Endodermal cell (in vitro differentiated cells): ENCODE measurements at places on chromosomes 6 and 20. TPM values are rescaled to one million over a fixed set of nuclear protein-coding genes. Genes with fewer than 3 reads are reported as not detected.
A peak's percentile ranks its signal among the peaks of the same experiment; 100 is the strongest.

- no peaks in the 10 kb centered on the region for H3K27me3 ChIP-seq
- peaks cover 78% of the 10 kb centered on the region for H3K36me3 ChIP-seq
- DNase-seq: no peak
- no peaks in the 10 kb centered on the region for H3K4me1 ChIP-seq
- no peak overlapping the region for H3K4me3 ChIP-seq
These were observed 27.9 kb downstream of the GCLC start for GRCh38 chr6:53517021-53517420.

- no peak overlapping the region for H3K4me3 ChIP-seq
- no peaks in the 10 kb centered on the region for H3K36me3 ChIP-seq
- no peak for DNase-seq
- no peak overlapping the region for H3K27ac ChIP-seq
- H3K27me3 ChIP-seq: no peaks in the 10 kb centered on the region
- H3K4me1 ChIP-seq: no peaks in the 10 kb centered on the region
These were observed 148.2 kb upstream of the PMEPA1 start for GRCh38 chr20:57857969-57858368.

HUS1B gene
- 0.70 and 1.1 TPM in 2 replicates for total RNA-seq

DEFB112 gene
- not detected in 3 replicates for total RNA-seq

- H3K36me3 ChIP-seq: no peaks in the 10 kb centered on the region
- no peak overlapping the region for H3K4me3 ChIP-seq
- H3K27ac ChIP-seq: no peak overlapping the region
- H3K27me3 ChIP-seq: no peaks in the 10 kb centered on the region
- H3K4me1 ChIP-seq: no peaks in the 10 kb centered on the region
These were observed 66.3 kb downstream of the NCOA3 start for GRCh38 chr20:47568019-47568418.

DNA sequence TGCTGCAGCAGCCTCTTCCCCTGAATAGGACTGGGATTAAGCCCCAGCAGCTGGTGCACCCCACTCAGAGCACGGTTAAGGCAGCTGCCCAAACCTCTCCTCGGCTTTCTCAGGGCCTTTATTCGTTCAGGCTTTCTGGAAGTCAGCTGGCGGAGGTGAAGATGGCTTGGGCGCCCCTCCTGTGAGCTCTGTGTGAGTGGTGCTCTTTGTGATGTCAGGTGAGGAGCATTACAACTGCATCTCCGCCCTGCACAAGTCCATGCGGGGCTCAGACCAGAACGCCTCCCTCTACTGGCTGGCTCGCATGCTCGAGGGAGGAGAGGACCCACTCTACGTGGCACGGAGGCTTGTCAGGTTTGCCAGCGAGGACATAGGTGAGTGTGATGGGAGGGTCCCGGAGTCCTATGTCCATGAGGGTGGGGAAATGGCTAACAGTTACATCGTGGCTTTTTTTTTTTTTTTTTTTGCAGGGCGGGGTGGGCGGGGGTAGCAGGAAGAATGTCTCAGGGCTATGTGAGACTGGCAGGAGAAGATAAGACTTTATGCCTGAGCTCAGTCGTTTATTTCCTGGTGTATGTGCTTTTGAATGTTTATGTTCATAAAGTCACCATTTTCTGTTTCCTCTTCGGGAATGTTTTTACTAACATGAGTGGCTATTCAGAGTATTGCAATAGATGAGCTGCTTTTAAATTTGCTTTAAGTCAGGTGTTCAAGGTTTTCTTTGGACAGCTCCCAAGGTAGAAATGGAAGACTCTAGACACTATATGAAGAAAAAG, 18.2 kb downstream of the WRNIP1 start:
- no peak overlapping the region for H3K4me3 ChIP-seq
- H3K36me3 ChIP-seq: peaks cover 66% of the 10 kb centered on the region
- no peaks in the 10 kb centered on the region for H3K27me3 ChIP-seq

- H3K27me3 ChIP-seq: no peaks in the 10 kb centered on the region
- no peaks in the 10 kb centered on the region for H3K36me3 ChIP-seq
- H3K27ac ChIP-seq: peak overlapping the region; percentile 85
These were observed 83.3 kb upstream of the SIRPA start for GRCh38 chr20:1811621-1812498.

SLC26A8 gene
- not detected in 3 replicates for total RNA-seq

- DNase-seq: no peak
- no peaks in the 10 kb centered on the region for H3K27me3 ChIP-seq
- H3K36me3 ChIP-seq: no peaks in the 10 kb centered on the region
These were observed 198.6 kb upstream of the THBS2 start for GRCh38 chr6:169452117-169452868.

CCN6 gene
- total RNA-seq: not detected in 2 replicates

- no peaks in the 10 kb centered on the region for H3K27me3 ChIP-seq
- H3K4me3 ChIP-seq: no peak overlapping the region
- no peak for DNase-seq
- no peaks in the 10 kb centered on the region for H3K36me3 ChIP-seq
- H3K4me1 ChIP-seq: no peaks in the 10 kb centered on the region
These were observed 236.7 kb downstream of the FARS2 start for GRCh38 chr6:5497896-5498578.

DNA sequence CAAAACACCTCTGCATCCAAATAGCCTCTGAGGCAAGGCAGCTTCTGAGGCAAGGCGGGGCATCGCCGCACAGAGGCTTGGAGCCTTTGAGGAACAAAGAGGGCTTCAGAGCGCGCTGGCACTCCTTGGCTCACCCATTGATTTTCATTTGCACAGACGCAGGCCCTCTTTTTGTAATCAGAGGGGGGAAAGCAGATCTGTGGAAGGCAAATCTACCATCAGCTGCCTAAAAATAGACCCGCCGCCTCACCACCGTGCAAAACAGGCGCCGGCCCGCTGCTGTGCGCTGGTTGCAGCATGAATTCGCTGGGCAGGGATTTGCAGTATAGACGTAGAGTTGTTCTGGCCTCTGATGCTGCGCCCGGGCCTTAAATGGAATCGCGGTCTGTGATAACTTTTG, 69.9 kb upstream of the STMND1 start:
- no peaks in the 10 kb centered on the region for H3K4me1 ChIP-seq
- no peak for DNase-seq
- no peaks in the 10 kb centered on the region for H3K27me3 ChIP-seq
- no peak overlapping the region for H3K27ac ChIP-seq

DNA sequence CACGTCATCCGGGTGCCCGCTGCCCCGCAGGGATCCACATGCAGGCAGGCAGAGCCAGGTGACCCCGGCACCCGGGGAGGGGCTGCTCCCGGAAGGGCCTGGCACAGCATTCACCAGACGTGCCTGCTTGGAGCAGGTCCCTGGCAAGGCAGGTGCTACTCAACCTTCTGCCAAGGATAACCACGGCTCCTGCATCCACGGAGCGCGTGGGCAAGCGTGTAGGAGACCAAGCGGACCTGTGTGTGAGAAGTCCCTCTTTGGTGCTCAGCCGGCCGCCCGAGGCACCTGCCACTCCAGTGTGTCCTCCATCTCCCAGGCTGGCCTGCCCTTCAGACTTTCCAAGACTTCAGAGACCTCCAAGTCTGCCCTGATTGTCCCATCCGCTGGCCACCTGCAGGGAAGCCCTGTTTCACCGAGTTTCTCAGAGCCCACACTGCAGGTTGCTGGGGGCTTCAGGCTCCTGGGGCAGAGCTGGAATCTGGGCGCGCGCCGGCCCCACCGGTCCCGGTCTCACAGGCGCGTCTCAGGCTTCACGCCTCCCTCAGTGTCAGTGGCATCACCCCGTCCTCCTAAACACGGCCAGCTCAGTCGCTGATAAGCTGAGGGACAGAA, 124.3 kb downstream of the DLL1 start:
- H3K36me3 ChIP-seq: no peaks in the 10 kb centered on the region
- no peak overlapping the region for H3K4me3 ChIP-seq
- DNase-seq: no peak
- no peak overlapping the region for H3K27ac ChIP-seq

RUNX2 gene
- total RNA-seq: 0.18 to 1.2 TPM (median 0.77 TPM) in 3 replicates

DNA sequence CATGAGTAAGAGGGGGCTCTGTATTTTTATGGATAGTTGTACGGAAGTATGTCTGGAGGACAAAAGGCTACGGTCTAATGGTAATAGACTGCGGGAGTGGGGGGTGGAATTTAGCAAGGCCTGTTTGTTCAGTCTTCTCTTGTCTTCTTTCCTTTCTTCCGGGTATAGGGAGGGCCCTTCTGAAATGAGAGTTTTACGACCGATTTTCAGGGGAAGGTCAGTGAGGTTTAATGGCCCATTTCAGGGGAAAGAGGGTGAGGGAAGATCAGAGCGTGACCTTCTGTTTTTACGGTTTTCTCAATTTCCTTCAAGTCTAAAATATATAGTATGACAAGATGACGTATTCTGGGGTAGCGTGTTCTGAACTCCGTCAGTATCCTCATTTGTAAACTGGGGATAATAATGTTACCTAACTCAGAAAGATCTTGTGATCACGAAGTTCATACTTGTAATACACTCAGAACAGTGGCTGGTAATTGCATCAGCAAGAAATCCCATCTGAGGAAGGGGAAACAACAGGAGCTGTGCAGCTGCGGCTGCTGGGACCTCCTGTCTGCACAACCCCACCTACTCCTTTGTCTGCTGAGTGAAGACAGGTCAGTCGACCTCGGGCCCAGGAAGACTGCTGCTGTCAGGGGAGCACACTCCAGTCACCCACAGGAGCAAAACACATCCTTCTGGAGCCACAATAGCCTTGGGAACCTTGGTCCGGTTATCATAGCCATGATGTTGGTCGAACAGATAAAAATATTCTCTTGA, 90.4 kb downstream of the MAP3K7 start:
- H3K36me3 ChIP-seq: no peaks in the 10 kb centered on the region
- H3K4me1 ChIP-seq: peaks cover 10% of the 10 kb centered on the region
- no peaks in the 10 kb centered on the region for H3K27me3 ChIP-seq
- no peak overlapping the region for H3K4me3 ChIP-seq
- DNase-seq: peak; percentile 55
- peak overlapping the region; percentile 73 for H3K27ac ChIP-seq

DNA sequence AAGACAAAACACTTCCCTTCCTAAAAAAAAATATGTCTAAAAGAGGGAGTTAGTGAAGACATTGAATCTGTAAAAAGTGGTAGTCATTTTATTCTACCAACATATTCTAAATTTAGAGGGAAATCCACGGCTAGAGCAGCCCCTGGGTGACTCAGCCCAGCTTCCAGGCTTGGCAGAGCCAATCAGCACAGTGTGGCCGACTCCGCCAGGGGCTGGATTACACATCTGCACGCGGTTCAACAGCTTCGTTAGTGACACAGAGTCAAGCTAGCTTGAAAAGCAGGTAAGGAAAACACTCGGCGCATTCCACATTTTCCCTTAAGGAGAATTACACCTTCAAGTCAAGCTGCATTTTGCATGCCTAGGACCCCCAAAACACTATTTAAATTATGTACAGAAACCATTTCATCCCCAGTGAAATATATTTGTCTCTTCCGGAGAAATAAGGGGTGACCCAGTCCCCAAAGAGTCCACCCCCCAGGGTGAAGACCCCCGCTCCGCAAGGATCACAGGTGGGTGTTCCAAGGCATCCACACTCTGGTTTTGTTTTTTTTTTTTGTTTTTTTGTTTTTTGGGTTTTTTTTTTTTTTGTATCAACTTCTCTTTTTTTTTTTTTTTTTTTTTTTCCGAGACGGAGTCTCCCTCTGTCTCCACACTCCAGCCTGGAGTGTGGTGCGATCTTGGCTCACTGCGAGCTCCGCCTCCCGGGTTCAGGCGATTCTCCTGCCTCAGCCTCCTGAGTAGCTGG, 58.4 kb upstream of the ARID1B start:
- peak overlapping the region; percentile 40 for H3K4me3 ChIP-seq
- no peaks in the 10 kb centered on the region for H3K36me3 ChIP-seq
- H3K27me3 ChIP-seq: no peaks in the 10 kb centered on the region

DNA sequence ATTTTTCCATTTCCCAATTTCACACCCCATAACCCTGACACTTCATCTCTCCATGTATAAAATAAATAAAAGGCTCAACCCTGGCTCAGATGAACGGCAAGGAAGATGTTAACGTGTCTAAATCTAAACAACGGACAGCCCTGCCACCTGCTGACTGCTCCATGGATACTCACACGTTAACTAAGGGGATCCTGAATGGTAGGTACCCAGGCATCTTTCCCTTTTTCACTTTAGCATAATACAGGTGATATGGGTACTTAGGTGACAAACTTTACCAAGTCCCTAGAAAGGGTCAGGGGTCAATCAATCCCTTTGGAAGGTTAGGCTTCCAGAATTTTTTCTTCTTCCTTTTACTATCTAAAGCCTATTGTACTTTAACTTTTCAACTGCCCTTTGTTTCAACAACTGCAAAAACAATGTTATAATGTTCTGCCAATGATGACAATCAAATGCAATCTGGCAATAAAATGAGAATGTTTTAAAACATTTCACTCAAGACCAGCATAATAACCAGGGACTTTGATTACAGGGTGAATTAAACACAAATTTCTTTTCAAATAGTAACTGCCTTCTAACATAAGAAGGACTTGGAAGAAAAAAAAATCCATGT, 52.4 kb upstream of the IPCEF1 start:
- no peak for DNase-seq
- H3K27me3 ChIP-seq: no peaks in the 10 kb centered on the region
- H3K27ac ChIP-seq: no peak overlapping the region
- peaks cover 14% of the 10 kb centered on the region for H3K36me3 ChIP-seq
- H3K4me3 ChIP-seq: no peak overlapping the region

DNA sequence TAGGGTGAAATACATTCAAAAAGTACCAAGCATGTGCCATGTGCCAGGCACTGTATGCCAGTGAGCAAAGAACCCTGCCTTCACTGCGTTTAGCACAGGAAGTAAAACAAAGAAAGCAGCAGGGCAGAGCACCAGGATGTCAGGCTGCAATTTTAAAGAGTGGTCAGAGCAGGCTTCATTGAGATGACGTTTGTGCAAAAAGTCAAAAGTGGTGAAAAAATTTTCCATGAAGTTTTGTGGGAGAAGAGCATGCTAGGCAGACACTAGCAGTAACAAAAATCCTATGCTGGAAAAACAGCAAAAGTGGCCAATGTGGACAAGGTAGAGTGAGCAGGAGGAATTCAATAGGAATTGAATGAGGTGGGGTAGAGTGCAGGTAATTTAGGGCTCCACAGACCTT, 31.3 kb downstream of the AKIRIN2 start:
- H3K27ac ChIP-seq: no peak overlapping the region
- H3K36me3 ChIP-seq: peaks cover 76% of the 10 kb centered on the region
- no peak overlapping the region for H3K4me3 ChIP-seq
- no peaks in the 10 kb centered on the region for H3K4me1 ChIP-seq
- no peaks in the 10 kb centered on the region for H3K27me3 ChIP-seq
- no peak for DNase-seq

SLC44A4 gene
- 0.56 and 1.3 TPM in 2 replicates for total RNA-seq

RAET1L gene
- total RNA-seq: not detected in 3 replicates

SHLD1 gene
- total RNA-seq: 2.8 to 4.1 TPM (median 4.0 TPM) in 3 replicates

DNA sequence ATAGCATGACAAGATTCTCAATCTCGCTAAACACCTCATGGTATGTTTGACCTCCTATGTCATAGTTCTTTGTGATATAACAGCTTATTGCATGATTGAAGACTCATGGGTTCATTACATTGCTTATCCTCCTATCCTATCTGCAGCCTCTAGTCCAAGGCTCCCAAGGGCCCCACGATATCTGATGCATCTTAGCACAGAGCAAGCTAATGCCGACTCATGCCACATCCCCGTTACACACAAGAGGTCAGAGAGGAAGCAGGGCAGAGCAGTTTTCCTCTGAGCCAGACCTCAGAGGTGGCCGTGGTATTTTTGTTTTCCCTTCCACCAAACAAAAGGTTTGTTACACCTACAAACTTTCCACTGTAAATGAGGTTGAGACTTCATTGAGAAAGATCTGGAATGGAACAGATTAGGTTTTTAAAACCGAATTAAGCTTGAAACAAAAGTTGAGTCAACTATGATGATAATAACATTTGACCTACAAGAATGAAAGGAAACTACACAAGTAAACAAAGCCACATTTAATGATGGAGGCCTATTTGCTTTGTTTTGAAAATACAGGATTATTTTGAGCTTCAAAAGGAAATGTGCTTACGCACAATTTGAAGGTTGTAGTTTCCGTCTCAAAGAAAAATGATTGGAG, 133.9 kb upstream of the MYLIP start:
- no peak for DNase-seq
- H3K4me1 ChIP-seq: peaks cover 4% of the 10 kb centered on the region
- H3K4me3 ChIP-seq: no peak overlapping the region
- no peaks in the 10 kb centered on the region for H3K27me3 ChIP-seq
- H3K36me3 ChIP-seq: no peaks in the 10 kb centered on the region
